ENCODE measurements at places on chromosomes 11 and 22.

DNA sequence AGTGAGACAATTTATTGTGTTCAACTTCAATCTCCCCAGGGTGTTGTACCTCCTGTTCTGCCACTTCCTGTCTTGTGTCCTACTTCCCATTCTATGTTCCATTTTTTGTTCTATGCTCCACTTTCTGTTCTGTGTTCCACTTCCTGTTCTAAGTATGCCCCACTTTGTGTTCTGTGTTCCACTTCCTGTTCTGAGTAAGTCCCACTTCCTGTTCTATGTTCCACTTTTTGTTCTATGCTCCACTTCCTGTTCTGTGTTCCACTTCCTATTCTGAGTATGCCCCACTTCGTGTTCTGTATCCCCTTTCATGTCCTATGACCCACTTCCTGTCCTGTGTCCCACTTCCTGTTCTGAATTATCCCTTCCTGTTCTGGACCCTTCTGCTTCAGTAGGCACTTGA, 732.7 kb downstream of the TBC1D22A start:
- DNase-seq = no peak

DNA sequence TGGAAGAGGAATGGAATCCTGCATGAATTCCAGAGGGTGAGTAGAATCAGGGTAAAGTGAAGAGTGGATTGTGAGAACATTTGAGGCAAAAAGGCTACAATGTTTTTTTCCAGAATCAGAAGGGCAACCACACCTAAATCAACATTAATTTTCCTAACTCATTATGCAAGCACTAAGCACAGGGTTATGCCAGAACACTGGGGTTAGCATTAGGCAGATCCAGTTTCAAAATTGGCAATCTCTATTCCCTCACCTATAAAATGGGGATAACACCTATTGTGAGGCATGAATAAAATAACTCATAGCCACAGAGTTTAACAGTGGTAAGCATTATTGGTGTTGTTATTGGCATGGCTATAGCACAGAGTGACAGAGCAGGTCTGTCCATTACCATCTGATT, 378.6 kb upstream of the FAT3 start:
- DNase-seq = no peak

GRCh38 chr11:125680747-125681146, at the start of gene ACRV1:
TSS of gene ACRV1 (minus strand) at chr11:125680847. CDS start at chr11:125680780, 67 bp downstream.
- DNase-seq = no peak

GRCh38 chr11:129280027-129280811, 88.1 kb upstream of the ARHGAP32 start:
- DNase-seq = no peak

DNA sequence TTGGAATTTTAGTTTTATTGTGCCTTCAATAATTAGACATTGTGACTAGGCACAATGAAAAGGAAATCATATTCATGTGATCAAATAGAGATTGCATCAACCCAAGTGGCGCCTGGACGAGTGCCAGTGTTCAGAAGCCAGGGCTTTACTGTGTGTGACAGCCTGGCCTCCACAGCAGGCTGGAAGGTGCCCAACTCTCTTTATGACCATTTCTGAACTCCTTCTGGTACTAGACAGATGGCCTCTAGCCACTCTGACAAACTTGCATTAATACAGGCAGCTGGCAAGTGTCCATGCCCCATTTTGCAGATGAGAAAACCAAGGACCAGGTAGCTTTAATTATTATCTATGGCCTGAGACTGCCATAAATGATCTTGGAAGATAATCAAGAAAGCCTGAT, 8.3 kb upstream of the POU2AF1 start:
- DNase-seq = no peak

DNA sequence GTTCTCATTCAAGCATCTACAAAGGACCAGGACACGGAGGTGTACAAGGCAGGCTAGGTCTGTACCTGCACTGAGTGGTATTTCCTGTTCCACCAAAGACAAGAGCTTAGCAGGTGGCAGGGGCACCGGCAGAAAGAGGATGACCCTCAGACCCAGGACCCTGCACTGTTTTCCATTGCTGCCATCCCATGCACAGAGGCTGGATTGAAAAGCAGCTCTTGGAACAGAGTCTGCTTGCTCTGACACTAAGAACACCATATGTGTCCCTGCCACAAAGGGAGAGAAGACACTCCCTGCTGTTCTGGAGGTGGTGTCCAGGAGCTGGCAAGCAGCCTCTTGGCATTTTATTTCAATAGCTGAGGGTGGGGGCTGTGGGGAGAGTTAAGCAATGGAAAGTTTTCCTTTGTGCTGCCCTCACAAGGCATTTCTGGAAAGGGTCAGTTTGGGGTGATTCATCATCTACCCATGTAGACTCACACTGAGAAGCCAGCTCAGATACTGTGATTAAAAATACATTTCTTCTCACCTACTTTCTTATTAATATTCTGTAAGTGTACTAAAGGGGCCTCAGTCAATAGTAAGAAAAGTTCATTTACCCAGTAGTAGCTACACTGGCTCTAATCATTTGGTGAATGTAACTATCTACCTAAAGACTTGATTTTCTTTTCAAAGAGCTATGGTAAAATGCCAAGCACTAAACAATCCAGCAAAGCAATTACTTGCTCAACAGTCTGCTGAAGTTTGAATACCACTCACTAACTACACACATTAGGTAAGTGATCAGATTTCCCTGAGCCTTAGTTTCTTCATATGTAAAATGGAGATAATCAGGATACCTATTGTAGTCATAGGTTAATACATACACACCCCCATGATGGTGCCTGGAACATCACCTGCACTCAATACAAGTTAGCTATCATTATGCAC, 55.2 kb downstream of the SLC1A2 start:
- DNase-seq = no peak

DNA sequence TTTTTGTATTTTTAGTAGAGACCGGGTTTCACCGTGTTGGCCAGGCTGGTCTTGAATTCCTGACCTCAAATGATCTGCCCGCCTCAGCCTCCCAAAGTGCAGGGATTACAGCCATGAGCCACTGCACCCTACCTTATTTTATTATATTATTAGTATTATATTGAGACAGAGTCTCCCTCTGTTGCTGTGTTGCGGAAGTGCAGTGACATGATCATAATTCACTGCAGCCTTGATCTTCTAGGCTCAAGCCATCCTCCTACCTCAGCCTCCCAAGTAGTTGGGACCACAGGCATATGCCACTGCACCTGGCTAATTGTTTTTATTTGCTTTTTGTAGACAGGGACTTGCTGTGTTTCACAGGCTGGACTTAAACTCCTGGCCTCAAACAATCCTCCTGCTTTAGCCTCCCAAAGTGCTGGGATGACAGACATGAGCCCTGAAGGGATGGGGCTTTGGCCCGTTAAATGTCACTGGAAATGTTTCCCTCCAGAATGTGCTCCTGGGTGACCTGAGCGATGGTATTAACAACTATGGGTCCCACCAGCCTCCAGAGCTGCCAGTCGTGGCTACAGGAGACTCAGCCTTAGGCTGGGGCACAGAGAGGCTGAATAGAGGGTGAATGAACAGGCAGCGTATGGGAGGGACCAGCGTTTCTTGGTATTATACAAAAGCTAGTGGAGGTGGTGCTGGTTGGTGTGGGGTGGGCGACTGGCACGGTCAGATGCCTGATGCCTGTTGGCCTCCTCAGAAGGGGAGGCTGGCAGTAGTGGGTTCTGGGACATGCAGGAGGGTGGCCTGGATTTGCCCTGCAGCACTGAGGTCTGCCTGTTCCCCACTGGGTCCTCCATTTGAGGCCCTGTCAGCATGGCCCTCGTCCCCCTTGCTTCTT, 7.3 kb downstream of the TANGO2 start:
- DNase-seq = no peak

DNA sequence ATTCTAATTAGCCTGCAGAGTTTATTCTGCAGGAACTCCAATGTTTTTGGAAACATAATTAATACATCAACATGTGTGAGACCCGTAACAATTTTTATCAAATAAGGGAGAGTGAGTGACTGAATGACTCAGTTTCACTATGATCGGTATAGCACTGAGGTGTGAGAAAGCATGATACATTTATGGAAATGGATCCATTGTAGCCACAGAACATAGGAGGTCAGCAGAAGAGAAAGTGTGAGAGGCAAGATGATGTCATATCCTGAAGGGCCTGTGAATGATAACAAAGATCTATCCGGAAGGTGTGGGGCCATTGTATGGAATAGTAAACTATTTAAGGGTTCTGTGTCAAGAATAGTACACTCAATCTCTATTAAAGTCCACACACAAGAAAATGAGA, 1406.1 kb upstream of the TENM4 start:
- DNase-seq = no peak

DNA sequence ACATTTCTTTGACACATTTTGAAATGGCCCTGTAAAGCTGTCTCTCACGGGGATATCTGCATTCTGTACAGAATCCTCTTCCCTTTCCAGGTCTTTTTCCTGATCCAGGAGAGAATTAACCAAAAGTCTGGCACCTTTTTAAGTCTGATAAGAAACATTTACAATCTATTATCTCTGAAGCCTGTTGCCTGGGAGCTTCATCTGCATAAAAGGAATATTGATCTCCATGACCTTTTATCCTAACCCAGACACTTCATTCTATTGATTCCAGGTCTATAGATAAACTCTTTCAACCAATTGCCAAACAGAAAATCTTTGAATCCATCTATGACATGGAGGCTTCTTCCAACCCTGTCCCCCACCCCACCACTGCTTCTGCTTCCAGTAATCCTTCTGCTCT, 33.7 kb upstream of the EI24 start:
- no peak for DNase-seq

DNA sequence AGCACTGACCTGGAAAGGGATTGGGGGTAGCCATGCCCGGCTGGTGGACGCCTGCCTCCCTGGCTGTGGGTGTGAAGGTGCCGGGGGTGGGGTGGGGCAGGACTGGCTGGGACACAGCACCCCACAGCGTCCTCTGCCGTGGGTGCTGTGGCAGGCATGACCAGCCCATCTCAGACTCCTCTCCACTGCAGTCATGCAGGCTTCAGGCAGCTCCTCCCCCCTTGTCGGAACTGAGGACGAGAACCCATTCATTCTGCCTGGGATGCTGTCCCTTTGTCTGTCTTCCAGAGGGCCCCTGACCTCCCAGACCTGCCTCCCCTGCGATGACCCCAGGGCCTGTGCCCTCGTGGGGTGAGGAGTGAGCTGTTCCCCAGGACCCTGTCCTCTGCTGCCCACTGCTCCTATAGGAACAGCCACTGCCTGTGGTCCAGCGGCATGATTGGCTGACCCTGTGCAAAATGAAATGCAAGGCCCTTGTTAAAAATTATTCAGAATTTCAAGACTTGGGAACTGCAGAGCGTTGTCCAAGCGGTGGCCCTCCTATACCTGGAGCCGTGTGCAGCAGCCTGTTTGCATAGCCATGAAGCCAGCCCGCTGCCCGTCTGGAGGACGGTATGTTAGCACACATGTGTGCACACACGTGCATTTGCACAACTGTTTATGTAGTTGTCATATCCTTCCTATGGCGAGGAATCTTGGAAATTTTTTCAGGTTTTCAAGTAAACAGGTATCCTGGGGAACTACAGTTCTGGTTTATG, 1122.3 kb downstream of the BRD1 start:
- DNase-seq = no peak

GRCh38 chr11:10304495-10305261, at the start of gene ADM:
TSS of gene ADM (plus strand) at chr11:10305073. CDS start at chr11:10305701, 628 bp downstream.
- no peak for DNase-seq

- DNase-seq = no peak
Observed at GRCh38 chr11:131658952-131659351, 288.5 kb downstream of the NTM start.

GRCh38 chr11:2190657-2191471, 19.2 kb upstream of the TH start:
- no peak for DNase-seq

DNA sequence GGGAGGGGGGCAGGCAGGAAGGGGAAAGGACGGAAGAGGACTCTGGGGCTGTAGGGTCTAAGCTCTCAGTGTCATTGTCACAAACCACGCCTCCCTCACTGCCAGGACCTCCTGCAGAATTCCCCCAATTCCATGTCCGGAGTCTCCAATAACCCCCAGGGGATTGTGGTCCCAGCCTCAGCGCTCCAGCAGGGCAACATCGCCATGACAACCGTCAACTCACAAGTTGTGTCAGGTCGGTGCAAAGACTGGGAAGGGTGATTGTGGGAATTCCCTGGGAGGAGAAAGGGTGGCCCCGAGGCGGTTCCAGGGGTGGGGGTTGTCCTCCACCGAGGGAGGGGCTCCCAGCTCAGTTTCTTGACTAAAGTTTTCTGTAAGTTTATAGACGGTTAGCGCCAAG, 86.0 kb downstream of the FEZ1 start:
- DNase-seq = no peak

DNA sequence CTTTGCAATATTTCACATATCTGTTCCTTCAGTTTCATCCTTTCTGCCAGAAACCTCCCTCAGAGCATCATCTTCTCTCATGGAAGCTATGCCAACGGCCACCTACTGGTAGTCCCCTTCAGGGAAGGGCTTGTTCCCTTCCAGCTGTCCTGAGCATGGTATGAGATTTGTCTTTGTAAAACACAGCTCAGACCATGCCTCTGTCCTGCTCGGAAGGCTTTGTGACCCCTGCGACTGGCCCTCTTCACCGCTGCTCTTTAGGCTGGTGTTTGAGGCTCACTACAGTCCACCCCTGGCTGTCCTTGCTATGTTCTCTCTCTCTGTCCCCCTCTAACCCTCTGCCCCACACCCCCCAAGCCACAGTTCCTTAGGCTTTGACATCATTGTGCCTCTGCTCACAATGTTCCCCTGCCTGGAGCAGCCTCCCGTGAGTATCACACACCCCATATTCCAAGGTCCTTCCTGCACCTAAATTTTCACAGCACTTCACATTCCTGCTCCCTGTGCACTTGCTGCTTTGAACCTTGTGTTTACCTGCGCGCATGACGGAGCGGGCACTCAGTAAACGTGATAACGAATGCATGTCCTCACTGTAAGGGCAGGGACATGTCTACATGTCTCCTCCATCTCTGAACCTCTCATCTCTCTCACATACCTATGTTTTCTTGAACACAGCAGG, 24.0 kb upstream of the ACER3 start:
- no peak for DNase-seq

All from stimulated activated CD8-positive, alpha-beta memory T cell treated with anti-CD3 and anti-CD28 coated beads, Interleukin-7, amount 100 ng/mL, for 1 hour (primary cell).